Naive thymus-derived CD8-positive, alpha-beta T cell (primary cell): ENCODE measurements at places on chromosomes 4 and X. TPM values are rescaled to one million over a fixed set of nuclear protein-coding genes. Genes with fewer than 3 reads are reported as not detected.

Gene GAGE1
- total RNA-seq: not detected

DNA sequence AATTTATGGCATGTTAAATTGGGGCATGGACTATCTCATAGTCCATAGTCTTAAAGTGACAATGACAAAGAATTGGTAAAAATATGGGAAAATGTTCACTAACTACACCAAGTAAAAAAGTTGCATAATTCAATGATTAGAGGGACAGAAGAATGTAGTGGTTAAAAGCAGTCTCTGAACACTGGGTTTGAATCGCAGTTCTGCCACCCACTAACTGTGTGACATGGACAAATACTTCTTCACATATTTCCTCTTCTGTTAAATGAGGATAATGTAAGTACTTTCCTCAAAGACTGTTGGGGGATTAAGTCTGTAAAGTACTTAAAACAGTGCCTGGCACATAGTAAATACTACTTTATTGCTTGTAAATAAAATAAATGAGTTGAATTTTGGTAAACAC lies 15.3 kb downstream of the COQ2 start:
- peaks cover 2% of the 10 kb centered on the region for H3K4me1 ChIP-seq
- H3K36me3 ChIP-seq: peaks cover 52% of the 10 kb centered on the region
- no peak overlapping the region for H3K4me3 ChIP-seq
- no peak for DNase-seq
- no peak overlapping the region for H3K27ac ChIP-seq
- no peaks in the 10 kb centered on the region for H3K27me3 ChIP-seq

GRCh38 chr4:104490770-104491480 lies 3.8 kb downstream of the CXXC4 start:
- peak overlapping the region; percentile 75 for H3K4me3 ChIP-seq
- H3K27me3 ChIP-seq: peaks cover 44% of the 10 kb centered on the region
- no peaks in the 10 kb centered on the region for H3K36me3 ChIP-seq
- H3K27ac ChIP-seq: no peak overlapping the region

DNA sequence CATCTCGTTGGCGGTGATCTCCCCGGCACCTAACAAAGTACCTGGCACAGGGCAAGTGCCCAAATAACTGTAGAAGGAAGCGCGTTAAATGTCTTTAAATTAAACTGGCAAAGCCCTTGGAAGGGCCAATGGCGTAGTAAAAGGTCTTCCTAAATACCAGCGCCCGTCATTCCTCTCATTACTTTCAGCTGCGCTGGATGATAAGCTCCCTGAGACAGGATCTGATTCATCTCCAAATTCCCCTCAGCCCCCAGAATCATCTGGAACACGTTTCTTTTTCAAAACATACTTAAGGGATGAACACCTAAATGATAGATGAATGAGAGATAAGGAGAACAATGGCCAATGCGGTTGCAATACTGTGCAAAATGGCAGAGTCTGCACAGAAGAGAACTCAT lies 95.1 kb downstream of the AFAP1 start:
- no peak overlapping the region for H3K27ac ChIP-seq
- DNase-seq: no peak
- H3K4me3 ChIP-seq: no peak overlapping the region
- H3K4me1 ChIP-seq: peaks cover 16% of the 10 kb centered on the region
- H3K27me3 ChIP-seq: no peaks in the 10 kb centered on the region

DNA sequence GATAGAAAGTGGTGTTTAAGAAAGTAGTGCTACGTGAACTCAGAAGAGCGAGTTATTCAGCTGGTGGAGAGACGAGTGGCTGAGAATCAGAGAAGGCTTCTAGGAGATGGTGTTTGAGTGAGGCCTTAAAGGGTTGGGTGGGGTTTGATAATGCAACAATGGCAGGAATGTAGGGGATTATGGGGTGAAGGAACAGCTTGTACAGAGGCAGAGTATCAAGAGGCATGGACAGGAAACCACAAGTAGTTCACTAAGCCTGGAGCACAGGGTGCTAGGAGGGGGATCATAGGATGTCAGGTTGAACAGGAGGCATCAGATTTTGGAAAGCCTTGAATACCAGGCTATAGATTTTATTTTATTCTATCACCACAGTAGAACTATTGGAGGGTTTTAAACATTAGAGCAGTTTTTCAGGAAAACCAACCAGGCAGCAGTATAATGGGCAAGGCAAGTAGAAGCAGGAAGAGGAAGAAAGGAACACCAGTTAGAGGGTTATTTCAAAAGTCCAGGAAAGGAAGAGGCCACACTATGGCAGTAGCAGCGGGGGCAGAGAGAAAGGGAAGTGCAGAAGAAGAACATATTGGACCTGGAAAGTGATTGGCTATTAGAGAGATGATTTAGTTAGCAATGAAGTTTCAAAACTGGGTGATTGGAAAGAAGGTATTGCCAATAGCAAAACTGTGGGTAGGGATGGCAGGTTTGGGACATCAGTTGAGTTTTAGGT lies 99.2 kb downstream of the DOCK11 start:
- no peak overlapping the region for H3K4me3 ChIP-seq
- no peaks in the 10 kb centered on the region for H3K27me3 ChIP-seq
- DNase-seq: no peak
- H3K36me3 ChIP-seq: peaks cover 2% of the 10 kb centered on the region
- H3K27ac ChIP-seq: peak overlapping the region; percentile 87
- H3K4me1 ChIP-seq: peaks cover 12% of the 10 kb centered on the region
